Activated CD4-positive, alpha-beta T cell treated with anti-CD3 and anti-CD28 coated beads for 48 hours (primary cell): ENCODE measurements at places on chromosomes 12 and 14.

DNA sequence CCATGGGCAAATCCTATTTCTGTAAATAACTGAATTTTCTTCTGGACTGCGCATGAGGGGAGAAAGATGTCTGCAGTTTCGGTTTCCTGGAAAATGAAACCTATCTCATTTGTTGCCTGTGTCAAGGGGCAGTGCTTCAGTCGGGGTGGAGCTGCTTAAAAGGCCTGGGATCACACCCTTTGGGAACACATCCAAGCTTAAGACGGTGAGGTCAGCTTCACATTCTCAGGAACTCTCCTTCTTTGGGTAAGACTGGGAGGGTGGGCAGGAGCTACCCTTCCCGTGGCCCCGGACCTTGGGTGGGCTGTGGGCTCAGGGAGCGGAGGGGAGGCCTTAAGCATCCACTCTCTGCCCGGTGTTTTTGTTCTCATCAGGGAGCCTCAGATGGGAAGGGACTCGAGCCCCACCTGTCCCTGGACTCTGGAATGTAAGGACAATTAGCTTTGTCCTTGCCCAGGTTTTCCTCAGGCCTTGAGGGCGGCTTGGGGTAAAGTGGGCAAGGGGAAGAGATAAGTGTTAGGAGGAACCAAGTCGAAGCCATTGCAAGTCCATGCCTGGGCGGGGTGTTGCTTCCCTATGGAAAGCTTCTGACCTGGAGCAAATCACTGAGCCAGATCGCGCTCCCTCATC lies at the start of gene IFI27:
Gene IFI27 (plus strand): TSS at position 185 of the 630 bp plus-strand sequence.
- no peak for DNase-seq

- no peak for DNase-seq
Observed at GRCh38 chr14:101125313-101125712, 221.8 kb upstream of the RTL1 start.

DNA sequence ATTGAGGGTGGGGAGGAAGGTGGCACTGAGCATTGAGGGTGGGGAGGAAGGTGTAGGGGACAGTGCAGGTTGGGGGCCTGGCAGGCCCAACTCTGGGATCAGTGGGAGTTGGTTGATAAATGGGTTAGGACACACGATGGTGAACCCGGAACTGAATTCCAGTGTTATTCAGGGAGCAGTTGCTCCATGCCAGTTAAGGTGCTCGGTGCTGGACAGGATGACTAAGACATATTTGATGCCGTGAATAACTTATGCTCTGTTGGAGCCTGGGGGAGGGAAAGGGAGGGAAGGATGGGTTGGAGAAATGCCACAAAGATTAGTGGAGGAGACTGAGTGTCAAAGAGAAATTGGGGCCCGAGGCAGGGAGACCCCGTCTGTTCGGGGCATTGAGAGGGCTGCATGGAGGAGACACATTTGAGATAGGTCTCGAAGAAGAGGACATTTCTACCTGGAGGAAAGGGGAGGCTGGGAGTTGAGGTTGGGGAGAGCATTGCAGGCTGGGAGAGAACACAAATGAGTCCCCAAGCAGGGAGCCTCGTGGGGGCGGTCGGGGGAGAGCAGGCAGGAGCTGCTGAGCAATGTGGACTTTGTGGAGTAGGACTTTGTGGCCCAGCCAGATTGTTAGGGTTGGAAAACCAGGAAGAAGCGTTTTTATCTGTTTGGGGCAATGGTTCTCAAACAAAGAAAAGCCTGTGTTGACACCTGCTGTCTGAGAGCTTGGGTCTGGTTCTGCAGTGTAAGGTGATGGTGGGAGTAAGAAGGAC lies 65.3 kb downstream of the IQSEC3 start:
- DNase-seq: no peak

- DNase-seq: no peak
Observed at GRCh38 chr12:54225666-54226065, 36.9 kb upstream of the SMUG1 start.

- peak; percentile 43 for DNase-seq
Observed at GRCh38 chr12:120496413-120497340, 764 bp downstream of the DYNLL1 start.

GRCh38 chr12:22228022-22228875 lies 106.3 kb downstream of the ST8SIA1 start:
- no peak for DNase-seq

DNA sequence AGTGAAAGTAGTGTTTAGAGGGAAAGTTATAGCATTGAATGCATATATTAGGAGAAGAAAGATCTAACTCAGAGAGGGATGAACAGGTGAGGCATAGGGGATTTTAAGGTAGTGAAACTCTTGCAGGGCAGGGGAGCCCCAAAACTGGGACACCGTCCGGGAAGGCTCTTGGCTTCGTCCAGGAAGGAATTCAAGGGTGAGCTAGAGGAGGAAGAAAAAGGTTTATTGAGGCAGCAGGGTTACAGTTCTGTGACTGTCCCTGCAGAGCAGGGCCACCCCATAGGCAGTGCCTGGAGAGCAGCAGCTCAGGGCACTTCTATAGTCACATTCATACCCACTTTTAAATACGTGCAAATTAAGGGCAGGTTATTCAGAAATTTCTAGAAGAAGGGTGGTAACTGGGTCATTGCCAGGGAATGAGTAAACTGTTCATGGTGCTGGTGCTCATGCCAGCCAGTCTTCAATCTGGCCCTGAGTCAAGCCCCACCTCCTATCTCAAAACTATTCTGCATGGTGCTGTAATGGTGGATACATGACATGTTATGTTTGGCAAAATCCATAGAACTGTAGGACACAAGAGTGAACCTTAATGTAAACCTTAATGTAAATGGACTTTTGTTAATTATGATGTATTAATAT lies 1.2 kb upstream of the OAS1 start:
- DNase-seq: no peak

DNA sequence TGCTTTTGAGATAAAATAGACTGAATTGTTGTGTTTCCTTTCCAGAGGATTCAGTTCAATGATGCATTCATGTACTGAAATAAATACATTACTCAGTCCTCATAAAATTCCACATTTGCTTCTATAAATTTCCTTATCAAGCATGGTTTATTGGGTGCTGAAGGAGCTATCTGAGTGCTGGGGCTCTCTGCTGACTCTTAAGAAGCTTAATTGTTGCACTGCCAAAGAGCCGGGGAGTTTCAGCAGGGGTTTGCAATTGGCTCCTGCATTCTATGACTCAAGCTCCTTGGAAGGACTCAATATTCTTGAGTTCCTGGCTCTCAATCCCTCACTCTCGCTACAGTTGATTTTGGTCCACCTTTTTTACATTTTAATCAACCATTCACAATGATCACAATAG lies 69.8 kb upstream of the PYGL start:
- no peak for DNase-seq

DNA sequence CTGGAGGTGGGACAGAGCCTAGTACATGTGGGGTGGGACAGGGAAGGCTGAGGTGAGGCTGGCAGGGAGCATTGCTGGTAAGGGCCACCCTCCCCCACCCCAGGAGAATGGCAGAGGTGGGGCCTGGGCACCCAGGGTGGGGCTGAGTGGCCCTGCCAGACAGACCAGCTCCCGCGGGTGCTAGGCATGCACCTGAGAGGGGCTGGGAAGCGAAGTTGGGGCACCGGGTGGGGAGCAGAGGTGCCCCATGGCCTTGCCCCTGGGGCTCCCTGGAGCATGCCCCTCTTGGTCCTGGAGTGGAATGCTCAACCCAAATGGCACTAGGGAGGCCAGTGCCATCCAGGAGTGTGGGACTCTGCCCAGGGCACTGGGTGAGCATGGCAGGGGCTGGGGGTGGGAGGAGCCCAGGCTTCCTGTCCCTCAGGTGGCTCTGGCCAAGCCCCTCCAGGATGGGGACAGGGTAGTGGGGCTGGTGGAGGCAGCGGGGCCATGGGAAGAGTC lies 1.3 kb downstream of the TNFAIP2 start:
- no peak for DNase-seq

GRCh38 chr14:71690478-71690877 lies 241.8 kb upstream of the RGS6 start:
- no peak for DNase-seq

DNA sequence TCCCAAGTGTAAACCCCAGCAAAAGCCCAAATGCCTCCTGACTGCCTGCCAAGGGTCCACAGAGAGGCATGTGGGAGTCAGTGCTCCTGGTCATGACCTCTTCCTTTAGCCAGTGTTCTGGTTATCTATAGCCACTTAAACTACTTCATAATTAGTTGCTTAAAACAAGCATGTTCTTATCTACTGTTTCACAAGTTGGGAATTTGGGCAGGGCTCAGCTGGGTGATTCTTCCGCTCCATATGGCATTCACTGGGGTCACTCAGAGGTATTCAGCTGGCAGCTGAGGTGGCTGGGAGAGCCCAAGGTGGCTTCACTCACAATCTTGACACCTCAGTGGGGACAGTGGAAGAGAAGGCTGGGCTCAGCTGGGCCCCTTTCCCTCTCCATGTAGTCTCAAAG lies 184.0 kb upstream of the RGS6 start:
- no peak for DNase-seq

- DNase-seq: no peak
Observed at GRCh38 chr14:102057480-102058114, 29.2 kb downstream of the HSP90AA1 start.

DNA sequence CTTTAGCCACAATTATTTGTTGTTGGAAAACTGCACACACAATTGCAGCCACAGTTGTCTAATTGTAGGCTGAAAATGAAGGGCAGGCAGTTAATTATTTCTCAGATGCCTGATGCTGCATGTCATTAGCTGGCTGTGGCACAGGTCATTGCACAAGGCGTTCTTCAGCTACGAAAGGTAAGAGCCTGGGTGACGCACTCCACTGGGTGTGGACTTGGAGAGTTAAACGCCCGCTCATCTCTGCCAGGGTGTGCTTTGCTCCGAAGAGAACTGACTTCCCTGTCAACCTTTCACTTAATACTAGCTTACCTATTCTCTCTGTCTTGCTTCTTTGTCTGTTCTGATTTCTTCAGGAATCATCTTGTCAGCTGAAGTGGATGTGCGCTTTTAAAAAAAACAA lies 91.4 kb upstream of the CPM start:
- DNase-seq: no peak

DNA sequence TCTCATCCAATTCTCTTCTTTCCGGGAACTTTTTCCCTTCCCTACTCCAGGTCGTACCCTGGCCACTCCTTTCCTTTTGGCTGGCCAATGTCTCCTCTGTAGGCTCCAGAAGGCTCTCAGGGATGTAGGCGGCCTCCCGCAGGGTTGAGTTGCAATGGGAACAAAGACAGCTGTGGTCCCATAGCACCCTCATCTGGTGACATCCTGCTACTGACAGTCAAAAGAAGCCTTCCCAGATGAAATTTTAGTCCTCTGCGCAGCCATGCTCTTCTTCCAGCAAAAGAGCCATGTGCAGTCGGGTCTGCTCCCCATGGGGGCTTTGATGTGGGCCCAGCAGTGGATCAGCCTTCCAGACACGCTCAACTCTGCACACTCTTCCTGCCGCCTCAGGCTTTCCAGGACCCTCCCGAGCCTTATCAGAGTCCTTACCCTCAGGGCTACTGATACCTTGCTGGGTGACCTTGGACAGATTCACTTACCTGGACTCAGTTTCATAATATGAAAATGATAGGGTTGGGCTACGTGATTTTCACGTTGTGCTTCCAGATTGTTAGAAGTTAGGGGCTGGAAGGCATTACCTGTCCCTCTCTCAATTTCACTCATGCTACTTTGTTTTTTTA lies 5.5 kb upstream of the CELA1 start:
- DNase-seq: peak; percentile 63

DNA sequence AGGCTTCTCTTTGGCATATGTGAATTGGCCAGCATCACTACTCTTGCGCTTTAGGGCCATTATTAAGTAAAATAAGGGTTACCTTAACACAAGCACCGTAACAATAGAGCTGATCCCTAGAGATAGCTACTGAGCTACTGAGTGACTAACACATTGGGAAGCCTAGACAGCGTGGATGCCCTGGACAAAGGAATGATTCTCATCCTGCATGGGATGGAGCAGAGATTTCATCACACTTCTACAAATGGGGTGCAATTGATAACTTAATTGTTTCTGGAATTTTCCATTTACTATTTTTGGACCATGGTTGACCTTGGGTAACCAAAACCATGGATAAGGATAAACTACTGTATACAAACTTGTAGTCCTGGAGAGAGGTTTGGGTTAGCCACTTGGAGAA lies 57.1 kb downstream of the FBXO34 start:
- DNase-seq: no peak

DNA sequence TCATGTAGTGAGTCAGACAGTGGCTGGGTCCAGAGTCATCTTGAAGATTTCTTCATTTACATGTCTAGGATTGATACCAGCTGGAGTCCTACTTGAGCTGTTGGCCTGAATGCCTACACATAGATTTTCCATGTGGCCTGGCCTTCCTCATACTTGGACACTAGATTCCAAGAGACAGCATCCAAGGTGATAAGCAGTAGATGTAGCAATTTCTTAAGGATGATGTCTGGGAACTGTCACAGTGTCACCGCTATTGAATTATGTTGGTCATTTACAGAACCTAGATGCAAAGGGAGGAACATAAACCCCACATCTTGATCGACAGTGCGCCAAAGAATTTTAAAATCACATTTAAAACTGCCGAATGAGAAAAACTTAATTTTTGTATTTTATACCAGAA lies 412.3 kb downstream of the TRHDE start:
- no peak for DNase-seq

GRCh38 chr12:80716696-80717469 lies at the start of gene MYF5:
MYF5 (plus strand) TSS chr12:80716912; CDS start chr12:80717064, 152 bp downstream.
- DNase-seq: no peak

- no peak for DNase-seq
Observed at GRCh38 chr12:77606348-77606747, 224.3 kb upstream of the NAV3 start.

- DNase-seq: no peak
Observed at GRCh38 chr12:30191696-30192455, 408.1 kb upstream of the TMTC1 start.

DNA sequence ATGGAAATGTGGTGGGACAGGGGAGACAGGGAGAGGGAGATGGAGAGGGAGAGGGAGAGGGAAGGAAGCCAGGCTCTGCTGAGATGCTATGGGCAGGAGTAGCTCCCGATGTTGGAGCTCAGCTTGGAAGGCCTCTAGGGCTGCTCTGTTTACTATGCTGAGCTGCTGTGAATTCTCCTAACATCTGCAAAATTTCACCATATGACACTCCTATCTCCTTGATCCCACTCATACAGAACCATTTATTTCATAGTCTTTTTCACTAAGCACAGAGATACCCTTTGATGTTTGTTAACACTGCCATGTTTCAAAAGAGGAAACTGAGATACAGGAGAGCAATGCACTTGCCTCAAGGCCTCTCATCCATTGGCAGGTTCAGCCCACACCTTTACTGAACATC lies 60.7 kb downstream of the C12orf75 start:
- no peak for DNase-seq
